T-cell (primary cell): ENCODE measurements at places on chromosomes 1 and 21.

DNA sequence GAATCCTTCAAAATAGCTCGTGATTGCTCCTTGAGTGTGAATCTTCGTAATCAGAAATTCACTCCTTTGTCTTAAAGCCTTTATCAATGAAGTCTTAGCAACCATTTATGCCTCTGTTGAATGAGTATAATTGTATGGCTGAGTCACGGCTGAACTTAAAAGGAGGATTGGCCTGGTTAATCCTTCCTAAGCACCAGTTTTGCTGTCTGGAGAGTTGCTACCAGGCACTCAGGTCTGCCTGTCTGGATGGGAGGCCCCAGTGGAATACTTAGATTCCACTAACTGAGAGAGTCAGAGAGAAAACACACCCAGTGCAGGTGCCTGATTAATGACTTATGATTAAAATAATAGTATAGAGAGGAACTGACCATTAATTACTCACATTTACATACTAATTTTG lies 7.6 kb upstream of the HHAT start:
- DNase-seq: no peak

DNA sequence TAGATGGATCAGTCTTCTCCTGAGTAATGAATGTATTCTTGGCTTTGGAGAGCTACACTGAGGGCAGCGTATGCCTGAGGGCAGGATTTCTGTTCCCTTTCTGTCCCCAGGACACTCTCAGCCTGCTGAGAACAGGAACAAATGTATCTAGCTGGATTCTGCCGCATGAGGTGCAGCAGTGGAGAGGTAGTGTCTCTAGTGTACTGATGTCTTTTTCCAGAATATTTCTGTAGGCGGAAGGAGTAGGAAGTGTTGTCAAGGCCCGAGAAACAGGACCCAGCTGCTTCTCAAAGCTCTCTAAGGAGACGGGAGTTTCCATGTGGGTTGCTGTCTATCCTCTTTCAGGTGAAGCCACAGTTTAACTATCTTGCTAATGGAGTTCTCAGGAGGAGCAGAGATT lies 65.5 kb downstream of the MT1HL1 start:
- no peak for DNase-seq

- DNase-seq: no peak
These were observed 335.7 kb upstream of the GREM2 start for GRCh38 chr1:240947438-240948224.

DNA sequence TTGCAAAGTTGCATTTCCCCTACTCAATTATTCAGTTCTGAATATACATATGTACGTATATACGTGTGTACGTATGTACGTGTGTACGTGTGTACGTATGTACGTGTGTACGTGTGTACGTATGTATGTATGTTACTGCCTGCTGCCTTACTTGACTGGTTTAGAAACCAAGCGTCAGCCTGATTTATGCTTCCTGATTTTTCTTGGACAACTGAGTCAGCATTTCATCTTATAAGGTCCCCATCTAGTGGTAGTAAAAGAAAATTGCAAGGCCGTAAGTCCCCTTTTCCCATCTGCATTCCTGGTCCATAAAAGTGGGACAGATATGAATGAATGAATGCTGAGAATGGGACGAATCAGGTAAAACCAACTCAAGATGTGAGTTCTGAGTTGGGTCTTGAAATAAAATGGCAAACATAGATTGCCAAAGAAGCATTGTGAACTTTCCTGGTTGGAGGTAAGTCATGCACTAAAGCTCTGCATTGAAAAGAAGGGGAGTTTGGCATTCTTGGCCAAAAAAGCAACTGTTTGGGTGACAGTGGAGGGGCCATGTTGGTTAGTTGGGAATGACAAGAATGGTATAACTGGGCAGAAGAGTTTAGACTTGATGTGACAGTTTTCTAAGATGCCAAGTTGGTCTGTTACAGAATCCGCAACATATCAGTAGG lies 76.4 kb upstream of the DNAH14 start:
- no peak for DNase-seq

DNA sequence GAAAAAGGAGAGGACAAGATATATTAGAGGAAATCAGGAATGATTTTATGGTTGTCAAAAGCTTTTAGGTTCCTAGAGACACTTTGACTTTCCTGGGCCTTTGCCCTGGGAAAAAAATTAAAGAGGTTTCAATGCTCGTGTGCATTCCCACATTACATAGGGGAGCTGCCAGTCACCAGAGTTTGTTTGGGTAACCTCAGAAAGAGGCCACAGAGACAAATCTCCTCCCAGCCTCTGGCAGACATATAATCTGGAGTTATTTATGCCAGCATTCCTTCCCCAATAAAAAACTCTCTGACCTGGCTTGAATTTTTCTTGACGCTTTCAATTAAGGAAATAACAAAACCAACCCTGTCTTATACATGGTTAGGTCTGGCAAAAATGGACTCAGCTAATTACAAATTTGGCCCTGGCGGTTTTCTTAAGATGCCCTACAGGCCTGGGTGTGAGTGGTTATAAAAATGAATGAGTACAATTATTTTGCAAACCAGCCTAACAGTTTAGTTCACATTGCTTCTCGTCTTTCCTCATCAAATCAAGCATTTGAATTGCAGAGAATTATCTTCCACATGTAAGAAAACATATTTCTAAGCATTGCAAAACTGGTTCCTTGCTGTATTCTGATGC lies 63.7 kb downstream of the WLS start:
- no peak for DNase-seq

DNA sequence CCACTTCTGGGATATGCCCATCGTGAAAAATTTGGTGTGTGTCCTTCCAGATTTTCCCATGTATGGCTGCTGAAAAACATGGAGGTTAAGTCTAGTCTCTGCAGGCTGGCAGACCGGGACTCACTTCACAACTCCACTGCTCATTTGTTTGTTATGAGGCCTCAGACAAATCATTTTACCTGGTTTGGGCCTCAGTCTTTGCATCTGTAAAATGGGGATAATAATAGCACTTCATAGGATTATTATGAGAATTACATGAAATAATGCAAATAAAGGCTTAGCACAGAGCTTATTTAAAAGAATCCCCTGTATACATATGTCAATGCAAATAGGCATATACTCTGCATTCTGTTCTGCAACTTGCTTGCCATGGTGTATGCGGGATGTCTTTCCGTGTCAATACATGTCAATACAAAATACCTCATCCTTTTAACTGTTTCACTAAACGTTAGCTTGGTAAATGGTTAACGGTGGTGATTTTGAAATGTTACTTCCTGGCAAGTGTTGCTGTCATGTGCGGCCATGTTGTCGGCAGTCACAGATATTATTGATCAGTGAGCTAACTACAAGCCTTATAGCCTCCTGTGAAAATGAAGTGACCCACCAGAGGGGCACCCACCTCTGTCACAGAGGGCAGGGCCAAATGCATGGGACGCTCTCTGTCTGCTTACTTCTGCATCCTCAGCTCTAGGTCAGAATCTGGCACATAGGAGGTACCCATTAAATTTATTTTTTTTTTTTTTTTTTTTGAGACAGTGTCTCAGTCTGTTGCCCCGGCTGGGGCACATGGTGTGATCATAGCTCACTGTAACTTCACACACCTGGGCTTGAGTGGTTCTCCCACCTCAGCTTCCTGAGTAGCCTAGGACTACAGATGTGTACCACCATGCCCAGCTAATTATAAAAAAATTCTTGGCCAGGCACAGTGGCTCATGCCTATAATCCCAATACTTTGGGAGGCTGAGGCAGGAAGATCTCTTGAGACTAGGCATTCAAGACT lies 4.3 kb downstream of the LCK start:
- DNase-seq: no peak

GRCh38 chr1:203239526-203240305 lies 10.2 kb upstream of the CHIT1 start:
- no peak for DNase-seq

DNA sequence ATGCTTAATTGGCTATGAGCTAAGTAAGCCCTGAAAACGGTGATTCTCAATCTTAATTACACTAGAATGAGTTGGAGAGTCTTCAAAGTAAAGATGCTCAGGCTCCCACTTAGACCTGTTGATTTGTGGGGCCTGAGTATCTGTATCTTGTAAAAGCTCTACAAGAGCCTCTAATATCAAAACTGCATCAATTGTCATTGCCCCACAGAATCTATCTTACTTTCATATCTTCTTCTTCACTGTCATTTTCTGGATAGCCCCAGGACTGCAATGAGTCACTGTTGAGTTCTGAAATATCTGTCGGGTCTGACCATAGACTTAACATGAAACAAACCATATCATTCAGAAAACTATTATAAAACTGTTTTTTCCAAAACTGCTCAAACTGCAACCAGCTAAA lies 102.8 kb upstream of the SERTAD4 start:
- DNase-seq: no peak

DNA sequence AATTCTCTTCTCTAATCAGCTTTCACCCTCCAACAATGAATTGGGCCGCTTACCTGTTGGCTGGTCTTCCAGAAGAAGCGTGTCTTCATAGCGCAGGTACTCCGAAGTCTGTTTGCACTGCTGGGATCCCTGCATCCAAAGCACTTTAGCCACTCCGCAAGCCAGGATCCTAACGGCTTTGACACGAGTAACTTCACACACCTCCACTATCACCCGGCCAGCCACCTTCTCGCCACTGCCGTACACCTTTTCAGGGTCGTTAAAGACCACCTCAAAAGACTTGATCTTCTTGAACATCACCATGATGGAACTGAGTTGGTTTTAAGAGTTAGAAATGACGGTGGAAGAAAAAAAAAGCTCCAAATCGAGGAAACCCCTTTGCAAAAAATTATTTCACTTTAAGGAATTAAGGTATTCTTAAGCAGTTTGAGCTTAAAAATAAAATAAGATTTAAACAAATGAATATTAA lies 381 bp downstream of the TXNIP start:
- DNase-seq: no peak

DNA sequence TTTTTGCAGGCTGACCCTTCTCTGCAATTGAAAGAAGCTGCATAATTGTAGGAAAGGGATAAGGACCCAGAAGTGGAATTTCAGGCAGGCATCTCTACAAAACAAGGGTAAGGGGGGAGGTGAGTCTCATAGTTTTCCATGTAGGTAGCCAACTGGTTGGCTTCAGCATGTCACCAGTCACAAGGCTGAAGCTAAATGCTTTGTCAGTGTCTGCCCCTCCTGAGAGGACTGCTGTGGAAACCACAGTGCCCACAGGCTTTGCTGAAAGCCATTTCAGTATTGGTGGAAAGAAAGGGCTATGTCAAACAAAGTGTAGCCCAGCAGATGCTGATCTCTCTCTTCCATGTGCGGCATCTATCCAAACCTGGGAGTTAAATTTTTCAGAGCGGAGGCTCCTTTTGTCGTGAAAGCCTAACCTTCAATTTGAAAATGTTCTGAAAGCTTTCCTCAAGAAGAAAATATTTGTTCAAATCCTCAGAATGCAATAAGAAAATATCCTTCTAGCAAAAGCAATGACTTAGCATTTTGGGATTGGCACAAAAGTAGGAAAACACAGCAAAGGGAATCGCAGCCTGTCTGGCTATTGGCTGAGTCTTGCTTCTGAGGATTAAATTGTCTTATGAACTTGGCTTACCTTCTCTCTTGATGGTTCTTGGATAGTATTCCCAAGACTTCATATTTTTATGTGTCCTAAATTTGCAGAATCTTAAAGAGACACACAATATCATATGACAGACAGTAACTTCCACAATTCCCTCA lies 591.7 kb downstream of the PLPP3 start:
- DNase-seq: no peak

DNA sequence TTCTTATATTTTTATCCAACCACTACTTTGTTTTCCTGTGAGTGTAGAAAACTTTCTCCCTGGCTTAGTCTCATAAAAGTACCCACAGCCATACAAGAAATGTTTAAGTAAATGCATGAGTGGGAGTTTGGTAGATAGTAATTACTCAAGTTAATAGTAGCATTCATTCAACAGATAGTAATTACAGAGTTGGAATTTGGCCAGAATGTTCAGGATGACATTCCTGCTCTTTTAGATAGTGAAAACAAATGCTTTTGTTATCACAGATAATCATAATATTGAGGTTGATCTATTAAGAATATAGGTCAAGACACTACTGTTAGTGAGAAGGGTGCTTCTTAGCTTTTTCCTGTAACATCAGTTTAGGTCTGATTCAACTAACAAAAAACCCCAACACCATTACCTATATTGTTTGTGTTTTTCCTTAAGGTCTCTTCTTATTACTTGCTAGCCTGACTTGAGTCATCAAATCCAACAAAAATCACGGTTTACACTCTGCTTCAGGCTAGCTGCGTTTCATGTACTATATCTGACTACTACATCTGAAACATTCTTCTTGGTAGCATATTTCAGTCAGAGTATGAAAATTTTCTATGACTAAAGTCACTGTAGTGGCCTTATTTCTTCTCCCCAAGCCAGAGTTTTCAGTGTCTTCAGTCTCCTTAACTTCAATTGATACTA lies 163.7 kb downstream of the HS2ST1 start:
- no peak for DNase-seq

DNA sequence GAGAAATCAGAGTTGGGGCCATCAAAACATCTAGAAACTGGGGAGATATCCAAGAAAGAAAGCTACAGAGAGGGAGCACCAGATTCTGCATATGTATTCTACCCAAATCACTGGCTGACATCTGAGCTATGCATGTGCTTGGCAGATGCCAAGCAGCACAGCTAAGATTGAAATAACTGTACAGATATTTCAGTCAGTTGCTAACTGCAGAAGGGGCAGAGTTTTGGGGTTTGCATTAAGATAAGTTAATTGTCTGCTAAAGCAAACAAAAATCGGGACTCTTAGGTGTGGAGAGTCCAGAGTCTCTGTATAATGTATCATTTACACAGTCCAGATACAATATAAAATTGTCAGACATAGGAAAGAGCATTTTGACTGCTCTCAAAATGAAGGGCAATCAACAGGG lies 437.1 kb downstream of the PTBP2 start:
- DNase-seq: no peak

DNA sequence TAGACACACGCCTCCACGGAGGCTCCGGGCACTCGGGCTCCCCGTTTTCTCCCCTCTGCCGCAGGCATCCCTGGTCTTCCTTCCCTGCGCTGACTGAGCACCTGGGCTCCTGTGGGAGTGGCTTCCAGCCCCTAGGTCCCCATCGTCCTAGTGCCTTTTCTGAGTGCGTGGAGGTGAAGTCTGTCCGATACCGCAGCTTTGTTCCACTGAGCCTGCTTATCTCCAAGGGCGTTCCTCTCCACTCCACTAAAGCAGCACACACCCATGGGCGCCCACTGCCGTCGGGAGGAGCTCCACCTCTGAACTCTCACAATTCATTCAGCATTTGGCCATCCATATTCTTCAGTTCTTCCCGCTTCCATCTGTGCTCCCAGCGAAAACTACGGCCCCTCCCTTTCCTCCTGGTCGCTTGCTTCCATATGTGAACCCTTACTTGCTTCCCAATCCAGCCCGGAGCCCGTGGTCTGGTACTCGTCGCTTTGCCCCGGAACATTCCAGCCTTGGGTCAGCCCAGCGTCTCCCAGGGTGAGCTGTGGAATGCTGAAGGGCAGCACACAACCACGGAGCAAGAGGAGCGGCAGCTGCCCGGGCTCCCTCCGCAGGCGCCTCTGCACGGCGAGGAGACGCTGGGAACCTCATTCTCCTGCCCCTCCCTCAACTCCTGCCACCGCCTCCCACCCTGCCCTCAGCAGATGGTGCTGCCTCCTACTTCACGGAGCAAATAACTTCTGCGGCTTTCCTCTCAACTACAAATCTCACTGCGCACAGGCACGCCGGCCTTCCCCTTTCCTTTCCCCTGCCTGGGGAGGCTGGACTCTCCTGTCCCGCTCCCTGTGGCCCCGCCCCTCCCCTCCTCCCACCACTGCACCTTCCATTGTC lies 27.5 kb downstream of the ATP8B2 start:
- peak; percentile 40 for DNase-seq
